ENCODE measurements at places on chromosomes 1 and 21.

DNA sequence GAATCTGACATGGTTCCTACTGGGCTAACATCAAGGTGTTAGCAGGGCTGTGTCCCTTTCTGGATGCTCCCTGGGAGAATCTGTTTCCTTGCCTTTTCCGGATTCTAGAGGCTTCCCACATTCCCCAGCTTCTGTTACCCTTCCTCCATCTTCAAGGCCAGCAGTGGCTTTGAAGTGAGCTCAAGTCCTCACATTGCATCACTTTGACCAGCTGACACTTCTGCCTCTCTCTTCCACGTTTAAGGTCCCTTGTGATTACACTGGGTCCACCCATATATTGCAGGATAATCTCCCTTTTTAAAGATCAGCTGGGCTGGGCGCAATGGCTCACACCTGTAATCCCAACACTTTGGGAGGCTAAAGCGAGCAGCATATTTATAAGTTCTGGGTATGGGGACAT is 33.1 kb downstream of the CNST start:
- DNase-seq, result no peak

- DNase-seq, result no peak
Observed at GRCh38 chr1:41013796-41014195, 7.7 kb downstream of the SLFNL1 start.

- DNase-seq, result no peak
Observed at GRCh38 chr1:232982238-232982944, 32.0 kb downstream of the NTPCR start.

DNA sequence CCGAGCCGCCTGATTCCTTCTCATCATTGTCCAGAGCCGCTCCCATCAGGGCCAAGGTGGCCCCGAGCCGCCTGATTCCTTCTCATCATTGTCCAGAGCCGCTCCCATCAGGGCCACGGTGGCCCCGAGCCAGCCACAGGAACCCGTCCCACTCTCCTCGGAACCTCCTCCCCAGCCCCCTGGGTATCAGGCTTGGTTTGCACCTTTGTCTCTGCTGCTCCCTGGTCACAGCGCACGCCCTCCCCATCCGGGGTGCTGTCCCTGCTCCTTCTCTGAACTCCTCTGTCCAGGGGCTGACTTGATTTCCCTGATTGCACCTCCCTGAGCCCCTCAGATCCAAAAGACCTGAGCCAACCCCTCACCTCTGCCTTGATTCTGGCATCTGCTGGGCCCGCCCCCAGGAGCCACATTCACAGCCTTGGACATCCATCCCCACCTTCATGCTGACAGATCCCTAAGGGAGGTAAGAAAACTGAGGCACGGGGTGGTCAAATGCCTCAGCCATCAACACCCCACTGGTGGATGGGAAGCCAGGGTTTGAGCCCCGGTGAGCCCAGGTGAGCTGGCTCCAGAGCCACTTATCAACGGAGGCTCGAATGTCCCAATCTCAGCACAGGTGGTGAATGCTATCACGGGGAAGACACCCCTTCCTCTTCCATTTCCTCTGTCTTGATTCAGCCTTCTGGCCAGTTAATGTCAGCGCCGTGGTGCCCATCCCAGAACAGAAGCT is 25.6 kb upstream of the COL18A1 start:
- no peak for DNase-seq

DNA sequence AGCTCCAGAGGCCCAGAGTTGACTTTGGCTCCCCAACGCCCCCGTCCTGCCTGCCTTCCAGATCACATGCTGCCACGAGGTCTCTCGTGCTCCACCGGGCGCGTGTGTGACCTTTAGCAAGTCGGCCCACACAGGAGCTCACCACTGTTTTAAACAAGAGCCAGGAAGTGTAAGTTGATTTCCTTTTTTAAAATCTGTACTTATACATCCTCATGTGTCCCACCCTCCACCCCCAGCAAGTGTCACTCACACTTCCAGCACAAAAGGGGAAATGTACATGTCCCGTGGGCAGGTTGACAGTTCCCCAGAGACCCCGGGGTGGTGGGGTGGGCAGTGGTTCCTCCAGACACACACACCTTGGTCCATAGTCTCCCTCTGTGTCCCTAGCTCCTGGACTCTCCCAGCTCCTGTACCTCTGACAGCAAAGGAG is 84.4 kb downstream of the STUM start:
- DNase-seq, result no peak

DNA sequence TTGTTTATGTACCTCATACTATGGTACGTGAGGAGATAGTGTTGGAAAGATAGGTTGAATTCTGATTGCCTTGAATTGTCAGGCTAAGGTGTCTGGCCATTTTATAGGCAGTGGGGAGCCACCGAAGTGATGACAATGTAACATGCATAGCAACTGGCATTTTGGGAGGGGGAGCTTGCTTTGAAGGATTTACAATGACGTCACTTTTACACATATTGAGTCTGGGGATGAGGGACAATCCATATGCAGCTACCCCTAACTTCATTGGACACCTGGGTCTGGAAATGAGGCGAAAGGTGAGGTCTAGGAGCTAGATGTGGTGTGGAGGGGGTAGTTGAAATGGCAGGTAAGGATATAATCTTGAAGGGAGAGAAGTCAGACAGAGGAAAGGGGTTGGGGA is 7.7 kb upstream of the CACNA1E start:
- no peak for DNase-seq

- no peak for DNase-seq
Observed at GRCh38 chr1:209607102-209607794, 23.7 kb downstream of the CAMK1G start.

- DNase-seq, result no peak
Observed at GRCh38 chr1:56017336-56017735, 562.0 kb downstream of the PLPP3 start.

DNA sequence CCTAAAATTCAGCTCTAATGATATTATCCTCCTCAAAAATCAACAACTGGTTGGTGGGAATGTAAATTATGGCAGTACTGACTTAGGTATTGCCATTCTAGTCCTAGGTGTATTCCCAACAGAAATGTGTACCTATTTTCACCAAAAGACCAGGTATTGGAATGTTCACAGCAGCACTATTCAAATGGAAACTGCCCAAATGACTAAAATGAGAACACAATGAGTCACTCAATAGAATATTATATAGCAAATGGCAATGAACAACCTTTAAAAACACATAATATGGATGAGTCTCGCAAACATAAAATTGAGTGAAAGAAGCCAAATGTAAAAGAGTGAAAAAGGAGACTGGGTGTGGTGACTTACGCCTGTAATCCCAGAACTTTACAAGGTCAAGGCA is 44.9 kb downstream of the GADD45A start:
- no peak for DNase-seq

- no peak for DNase-seq
Observed at GRCh38 chr1:232925421-232926220, 24.8 kb upstream of the NTPCR start.

GRCh38 chr1:76336931-76337371 is 262.4 kb downstream of the ST6GALNAC3 start:
- DNase-seq, result no peak

GRCh38 chr1:63601912-63602311 is 8.7 kb downstream of the PGM1 start:
- no peak for DNase-seq

GRCh38 chr1:175313672-175314225 is 121.2 kb upstream of the KIAA0040 start:
- DNase-seq, result no peak

DNA sequence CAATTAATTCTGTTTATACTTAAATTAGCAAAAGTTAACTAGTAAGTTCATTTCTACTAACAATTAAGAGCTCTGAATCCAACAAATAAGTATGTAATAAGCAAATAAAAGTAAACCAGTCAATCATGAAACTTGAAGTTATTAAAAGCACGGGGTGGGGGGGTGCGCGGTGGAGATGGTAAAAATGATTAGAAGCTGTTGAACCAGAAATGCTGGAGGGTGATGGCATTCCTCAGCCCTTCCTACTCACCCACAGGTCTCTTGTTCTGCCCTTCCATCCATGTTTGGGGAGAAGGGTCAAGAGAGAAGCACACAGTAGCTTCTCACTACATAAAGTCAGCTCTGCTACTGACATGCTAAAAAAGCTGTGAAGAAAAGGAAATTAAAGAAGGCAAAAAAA is 63.5 kb downstream of the AKT3 start:
- DNase-seq, result no peak

GRCh38 chr1:150281221-150281757 is 1.1 kb upstream of the CIART start:
- DNase-seq, result peak; percentile 68

DNA sequence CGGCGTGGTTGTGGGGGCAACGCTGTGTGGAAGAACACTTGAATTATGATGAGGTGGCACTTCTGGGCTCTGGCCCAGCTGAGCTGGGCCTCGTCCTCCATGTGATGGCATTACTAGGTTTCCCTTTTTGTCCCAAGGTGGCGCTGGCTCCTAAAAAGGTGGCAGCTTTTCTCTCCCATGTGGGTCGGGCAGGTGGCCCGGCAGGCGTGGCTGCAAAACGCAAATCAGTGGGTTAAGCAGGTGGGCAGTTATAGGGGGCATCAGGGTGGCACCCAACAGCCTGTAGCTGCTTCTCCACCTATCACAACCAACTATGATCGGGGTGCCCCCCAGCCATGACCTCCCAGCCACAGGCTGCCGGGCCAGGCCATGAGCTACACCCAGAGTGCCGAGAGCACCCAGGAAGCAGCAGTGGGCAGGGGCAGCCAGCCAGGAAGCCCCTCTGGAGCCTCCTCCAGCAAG is 59.6 kb downstream of the KCNAB2 start:
- no peak for DNase-seq

DNA sequence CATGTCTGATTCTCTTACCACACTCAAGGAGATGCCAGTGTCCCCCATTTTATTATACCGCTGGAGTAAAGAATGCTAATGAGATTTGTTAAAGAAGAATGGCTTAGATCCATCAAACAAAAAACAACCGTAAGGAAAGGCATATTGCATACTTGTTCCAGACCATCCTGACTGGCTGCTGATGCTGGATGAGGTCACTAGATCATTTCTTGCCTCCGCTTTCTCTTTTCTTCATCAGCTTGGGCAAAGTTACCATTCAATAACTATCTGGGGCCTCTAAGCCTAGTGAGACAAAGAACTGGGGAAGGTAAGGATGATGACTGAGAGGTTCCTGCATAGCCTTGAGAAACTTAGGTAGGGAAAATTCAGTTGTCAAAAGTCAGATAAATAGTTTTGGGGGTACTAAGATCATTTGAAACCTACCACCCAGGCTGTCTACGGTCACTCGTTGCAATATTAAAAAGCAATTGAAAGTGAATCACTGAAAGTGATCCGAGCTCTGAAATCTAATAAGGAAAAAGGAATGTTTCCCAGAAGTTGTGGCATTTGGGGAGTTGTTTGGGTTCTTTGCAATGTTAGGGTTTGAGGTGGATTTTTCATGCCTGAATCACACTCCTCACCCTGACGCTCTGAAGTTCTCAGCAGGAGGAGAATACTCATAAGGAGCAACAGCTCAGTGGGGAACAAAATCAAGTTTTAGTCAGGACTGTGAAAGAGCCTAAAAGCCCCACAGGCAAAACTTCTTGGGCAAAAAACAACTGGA is 176.8 kb downstream of the HHIPL2 start:
- no peak for DNase-seq

DNA sequence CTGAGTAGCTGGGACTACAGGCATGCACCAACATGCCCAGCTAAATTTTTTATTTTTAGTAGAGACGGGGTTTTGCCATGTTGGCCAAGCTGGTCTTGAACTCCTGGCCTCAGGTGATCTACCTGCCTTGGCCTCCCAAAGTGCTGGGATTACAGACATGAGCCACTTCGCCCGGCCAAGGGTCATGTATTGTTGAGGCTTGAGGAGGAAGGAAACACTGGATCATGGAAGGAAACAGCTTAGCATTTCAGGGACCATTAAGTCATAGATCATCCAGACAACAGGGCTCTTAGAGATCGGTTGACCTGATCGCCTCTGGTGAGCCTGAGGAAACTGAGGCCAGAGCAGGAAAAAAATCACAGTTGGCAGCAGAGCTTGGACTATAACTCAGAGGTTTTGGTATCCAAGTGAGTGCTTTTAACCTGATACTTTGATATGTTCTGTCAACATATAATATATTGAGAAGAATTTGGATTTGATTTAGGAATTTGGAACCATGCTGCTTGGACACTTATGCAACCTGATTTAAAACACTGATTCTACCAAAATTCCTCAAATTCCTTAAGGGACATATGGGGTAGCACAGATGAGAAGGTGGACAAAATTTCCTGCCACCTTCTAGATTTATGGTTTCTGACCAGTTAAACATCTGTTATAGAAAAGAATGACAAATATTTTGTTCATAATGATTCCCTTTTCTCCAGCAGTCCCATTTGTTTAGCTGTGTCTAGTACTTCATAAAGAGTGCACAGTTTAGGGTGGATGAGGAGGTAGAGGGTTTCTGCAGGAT is 13.1 kb upstream of the BMP8A start:
- no peak for DNase-seq

DNA sequence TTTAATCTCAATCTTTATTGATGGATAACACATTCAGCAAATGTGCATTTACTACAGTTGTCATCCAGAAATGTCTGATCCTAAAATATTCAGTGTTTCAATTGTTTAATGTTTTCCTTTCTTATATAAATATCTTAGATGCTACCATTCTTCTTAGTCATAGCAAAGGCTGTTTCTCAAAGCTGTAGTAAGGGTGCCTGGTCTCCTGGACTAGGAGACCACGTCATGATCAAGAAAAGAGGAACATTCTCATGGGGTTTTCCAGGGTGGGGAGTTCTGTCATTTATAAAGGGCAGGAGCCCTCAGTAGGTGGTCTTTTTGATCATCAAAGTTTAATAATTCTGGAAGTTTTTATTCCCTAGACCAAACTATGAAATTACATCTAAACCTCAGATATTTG is 292.8 kb downstream of the HMCN1 start:
- no peak for DNase-seq

GRCh38 chr21:42317341-42317741 is 2.1 kb upstream of the TFF3 start:
- no peak for DNase-seq

GRCh38 chr1:1291548-1292441 is 11.6 kb downstream of the SCNN1D start:
- no peak for DNase-seq

DNA sequence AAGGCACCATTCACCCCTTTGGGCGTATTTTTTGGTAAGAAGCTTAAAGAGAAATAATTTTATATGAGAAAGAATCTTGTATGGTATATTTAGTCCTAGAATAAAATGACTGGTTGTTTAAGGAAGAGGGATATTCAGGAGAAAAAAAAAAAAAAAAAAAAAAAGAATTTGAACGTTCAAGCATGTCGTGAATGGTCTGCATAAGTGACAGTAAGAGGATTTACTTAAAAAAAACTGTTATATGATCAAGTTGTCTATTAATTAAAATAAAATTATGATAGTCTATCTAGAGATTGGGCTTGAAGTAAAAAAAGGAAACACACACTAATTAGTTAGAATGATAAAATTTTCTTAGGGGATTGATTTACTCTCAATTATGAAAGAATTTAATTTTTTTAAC is 11.7 kb upstream of the OR14I1 start:
- DNase-seq, result no peak

DNA sequence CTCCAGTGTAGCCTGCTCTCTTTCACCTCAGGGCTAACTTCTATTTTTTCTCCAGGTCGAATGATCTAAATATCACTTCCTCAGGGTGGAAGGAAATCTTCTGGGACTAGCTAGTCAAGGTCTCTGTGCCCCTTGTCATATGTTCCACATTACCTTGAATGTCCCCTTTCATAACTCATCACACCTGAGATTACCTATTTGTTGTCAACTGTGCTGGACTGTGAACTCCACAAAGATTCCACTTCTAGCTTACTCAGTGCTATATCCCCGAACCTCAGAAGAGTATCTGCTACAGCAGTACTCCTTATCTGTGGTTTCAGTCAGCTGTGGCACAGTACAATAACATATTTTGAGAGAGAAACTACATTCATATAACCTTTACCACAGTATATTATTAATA is 14.6 kb upstream of the SYNJ1 start:
- no peak for DNase-seq

GRCh38 chr1:99365141-99365540 is 100.8 kb downstream of the PLPPR4 start:
- no peak for DNase-seq

All from thymus (tissue), 14 donors.